ENCODE measurements at places on chromosomes 5 and 9.

DNA sequence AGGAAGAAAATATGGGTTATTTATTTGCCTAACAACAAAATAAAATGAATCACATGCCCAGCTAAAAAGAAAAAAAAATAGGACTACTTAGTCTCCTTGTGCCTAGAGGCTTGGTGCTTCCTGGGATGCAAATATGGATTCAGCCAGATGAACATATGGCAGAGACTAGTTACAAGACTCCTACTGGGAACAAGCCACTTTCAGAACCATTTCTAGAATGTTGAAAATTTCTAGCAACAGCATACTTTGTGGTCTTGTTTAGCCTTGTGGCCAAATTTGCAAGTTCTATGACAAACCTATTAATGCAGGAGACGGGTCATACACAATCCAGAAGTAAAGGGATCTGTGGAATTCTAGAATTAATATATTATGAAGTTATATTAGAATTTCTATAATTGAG lies 198.7 kb downstream of the CHSY3 start:
- DNase-seq, result no peak

DNA sequence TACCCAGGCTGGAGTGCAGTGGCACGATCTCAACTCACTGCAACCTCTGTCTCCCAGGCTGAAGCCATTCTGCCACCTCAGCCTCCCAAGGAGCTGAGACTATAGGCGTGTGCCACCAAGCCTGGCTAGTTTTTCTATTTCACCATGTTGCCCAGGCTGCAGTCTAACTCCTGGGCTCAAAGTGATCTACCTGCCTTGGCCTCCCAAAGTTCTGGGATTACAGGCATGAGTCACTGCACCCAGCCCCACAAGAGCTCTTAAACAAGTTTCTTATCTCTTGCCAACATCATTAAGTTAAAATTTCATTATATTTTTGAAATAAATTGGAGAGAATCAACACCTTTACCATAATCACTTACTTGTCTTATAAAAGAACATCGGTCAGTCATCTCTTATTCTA lies 280.3 kb downstream of the ARHGEF28 start:
- DNase-seq, result no peak

DNA sequence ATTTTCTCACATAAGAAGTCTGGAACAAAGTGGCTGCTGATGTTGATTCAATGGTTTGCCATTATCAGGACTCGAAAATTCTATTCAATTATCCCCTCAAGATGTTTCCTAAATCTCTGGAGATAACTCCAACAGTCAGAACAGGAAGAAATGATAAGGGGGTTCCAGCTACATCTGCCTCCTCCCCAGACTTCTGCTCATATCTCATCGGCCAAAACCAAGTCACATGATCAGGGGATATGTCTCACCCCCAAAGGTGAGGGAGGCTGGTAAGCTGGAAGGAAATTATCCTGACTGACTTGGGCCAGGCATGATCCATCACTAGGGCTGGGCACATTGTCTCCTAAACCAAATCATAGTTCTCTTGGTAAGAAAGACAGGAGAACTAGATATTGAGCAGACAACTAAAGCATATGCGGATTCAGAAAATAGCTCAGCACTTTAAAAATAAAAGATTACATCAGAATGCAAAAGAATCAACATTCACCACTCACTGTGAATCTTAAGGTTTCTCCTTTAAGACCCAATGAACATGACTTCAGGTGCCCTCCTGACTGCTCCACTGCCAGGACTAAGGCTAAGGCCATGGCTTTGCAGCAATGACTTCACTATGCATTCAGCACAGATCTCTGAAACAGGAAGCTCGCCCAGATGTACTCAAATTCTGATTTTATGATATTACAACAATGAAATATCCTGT lies 306.3 kb downstream of the ENC1 start:
- no peak for DNase-seq

DNA sequence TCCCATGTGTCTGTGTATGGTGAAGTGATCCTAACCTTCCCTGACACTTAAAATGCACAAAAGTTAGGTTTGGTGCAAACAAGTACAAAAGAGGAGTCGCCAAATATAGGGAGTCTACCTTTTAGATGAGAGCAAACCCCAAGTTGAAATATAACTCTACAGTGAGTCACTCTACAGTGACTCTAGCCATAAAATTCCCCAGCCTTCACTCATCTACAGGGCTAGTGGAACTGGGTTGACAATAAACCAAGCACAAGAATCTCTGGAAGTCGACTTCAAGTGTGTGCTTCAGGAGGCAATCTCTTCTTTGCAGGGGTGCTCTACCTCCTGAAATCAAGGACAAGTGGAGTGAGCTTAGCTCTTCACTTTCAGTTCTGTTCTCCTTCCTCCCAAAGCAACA lies 3.3 kb downstream of the SHISAL2B start:
- no peak for DNase-seq

DNA sequence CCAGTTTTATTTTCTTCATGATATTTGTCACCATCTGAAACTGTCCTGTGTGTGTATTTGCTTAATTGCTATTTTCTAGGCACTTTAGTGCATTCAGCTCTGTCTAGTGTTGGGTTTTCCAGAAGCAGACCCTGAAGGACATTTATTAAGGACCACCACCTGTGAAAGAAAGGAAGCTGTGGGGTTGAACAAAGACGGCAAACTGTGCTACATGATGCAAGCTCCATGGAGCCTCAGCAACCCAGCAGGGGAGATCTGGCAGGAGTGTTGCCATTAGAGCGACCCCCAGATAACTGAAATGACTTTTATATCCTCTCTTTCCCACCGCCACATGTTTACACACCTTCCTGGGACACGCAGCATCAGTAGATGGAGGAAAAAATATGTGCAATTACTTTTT lies 125.5 kb downstream of the GABRB2 start:
- no peak for DNase-seq

DNA sequence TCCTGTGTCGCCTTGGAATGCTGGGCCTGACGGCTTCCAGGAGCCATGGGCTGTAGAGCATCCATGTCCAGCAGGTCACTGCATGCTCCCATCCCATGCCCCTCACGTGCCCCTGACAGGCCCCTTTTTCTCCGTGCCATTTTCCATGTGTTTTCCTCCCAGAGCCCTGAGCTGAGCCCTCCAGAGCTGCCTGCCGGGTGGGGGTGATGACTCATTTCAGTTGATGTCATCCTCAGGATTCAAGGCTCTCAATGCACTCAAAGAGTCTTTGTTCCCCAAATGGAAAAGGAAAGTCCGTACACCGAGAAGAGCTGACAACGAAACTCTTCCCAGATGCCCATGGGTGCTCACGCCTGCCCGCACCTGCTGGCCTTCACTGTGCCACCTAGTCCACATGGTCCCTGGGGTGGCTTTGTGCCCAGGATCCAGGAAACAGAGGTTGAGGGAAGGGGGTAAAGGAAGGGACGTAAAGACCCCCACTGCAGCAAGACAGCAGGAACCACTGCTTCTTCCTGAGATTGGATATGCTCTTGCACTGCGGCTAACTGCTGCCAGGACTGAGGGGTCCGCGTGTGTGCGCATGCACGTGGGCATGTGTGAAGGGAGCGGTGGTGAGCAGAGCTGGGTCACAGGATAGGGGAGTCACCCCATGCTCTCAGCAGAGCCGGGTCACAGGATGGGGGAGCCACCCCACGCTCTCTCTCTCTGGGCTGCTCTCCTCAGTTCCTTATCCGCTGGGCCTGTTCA lies 27.6 kb downstream of the COL15A1 start:
- no peak for DNase-seq

DNA sequence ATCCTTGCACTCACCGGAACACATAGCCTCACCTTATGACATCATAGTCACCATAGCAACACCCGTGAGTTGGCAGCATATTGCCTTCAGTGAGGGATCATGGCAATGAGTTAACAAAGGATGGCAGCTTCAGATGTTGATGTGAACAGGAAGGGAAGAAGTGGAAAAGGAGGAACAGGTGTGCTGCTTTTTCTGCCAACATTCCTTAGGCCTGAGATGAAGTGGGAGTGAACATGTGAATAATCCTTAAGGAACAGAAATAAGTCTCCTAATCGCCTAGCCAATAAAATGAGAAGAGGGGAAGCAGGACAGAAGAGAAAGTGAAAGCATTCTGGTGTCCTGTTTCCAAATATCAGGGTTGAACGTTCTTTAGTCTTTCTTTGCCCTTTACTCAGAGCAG lies 360.0 kb downstream of the BRINP1 start:
- no peak for DNase-seq

- DNase-seq, result no peak
Observed at GRCh38 chr5:131968396-131968954, 23.0 kb upstream of the MEIKIN start.

- peak; percentile 13 for DNase-seq
Observed at GRCh38 chr5:112146323-112147226, 272.5 kb downstream of the EPB41L4A start.

DNA sequence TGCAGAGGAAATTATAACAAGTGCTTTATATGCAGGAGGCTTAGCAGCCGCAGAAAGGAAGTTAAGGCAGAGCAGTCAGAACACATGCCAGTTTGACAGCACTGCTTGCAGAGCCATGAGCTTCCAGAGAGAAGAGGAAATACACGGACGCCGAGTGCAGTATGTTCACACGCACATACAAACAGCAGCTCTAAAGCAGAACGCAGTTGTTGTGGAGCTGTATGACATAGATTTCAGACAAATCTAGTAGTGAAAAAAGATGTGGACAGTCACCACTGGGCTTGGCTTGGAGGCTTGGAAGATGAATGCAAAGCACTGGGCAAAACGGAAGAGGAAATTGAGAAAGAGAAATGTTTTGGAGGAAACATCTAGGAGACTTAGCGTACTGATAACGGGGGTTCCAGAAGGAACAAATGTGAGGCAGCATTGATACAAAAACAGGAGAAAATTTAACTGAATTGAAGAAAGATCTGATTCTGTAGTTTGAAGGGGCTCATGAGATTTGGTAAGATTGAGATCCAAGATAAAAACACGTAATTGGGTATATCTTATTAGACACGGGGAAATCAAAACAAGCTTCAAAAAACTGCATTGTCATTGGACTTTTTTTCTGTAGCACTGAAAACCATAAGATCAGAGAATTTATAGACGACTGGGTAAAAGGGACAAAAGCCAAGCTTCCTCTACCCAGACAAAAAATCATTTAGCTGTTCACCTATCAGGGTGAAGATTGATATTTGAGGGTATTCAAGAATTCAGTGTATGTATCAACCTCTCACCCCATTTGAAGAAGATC lies 19.6 kb upstream of the ROPN1L start:
- no peak for DNase-seq

- no peak for DNase-seq
Observed at GRCh38 chr9:76423216-76424177, 29.3 kb upstream of the RFK start.

GRCh38 chr9:16726029-16726428 lies 144.4 kb downstream of the BNC2 start:
- DNase-seq, result no peak

DNA sequence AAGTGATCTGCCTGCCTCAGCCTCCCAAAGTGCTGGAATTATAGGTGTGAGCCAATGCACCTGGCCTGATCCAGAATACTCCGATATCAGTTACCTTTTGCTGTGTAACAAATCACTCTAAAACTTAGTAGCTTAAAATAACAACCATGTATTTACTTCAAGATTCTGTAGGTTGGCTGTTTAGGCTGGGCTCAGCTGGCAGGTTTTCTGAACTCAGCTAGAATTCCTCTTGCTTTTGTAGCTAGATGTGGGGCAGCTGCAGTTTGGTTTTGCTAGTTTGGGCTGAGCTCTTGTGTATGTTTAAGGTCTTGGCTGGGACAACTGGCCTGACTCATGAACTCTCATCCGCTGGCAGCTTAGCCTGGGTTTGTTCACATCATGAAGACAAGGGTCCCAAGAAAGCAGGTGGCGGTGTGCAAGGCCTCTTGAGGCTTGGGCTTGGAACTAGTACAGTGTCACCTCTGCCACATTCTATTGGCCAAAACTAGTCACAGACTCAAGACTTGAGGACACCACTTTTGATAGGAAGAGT lies 138.3 kb upstream of the SHB start:
- no peak for DNase-seq

GRCh38 chr5:147712598-147712997 lies 69.9 kb downstream of the JAKMIP2 start:
- no peak for DNase-seq

- DNase-seq, result no peak
Observed at GRCh38 chr9:126419475-126419874, 92.8 kb downstream of the MVB12B start.

GRCh38 chr9:27168951-27169350 lies 59.9 kb downstream of the TEK start:
- DNase-seq, result no peak

DNA sequence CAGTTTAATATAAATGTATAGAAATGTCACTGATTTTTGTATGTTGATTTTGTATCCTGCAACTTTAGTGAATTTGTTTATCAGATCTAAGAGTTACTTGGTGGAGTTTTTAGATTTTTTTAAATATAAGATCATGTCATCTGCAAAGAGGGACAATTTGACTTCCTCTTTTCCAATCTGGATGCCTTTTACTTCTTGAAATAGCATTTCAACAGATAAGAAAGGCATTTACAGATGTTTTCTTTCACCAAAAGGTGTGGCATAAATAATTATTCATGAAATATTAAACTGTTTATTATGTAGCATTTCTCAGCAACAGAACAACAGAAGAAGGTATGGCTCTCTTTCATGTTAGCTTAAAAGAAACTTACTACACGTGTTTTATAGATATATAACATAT lies 34.9 kb upstream of the NIPBL start:
- no peak for DNase-seq

DNA sequence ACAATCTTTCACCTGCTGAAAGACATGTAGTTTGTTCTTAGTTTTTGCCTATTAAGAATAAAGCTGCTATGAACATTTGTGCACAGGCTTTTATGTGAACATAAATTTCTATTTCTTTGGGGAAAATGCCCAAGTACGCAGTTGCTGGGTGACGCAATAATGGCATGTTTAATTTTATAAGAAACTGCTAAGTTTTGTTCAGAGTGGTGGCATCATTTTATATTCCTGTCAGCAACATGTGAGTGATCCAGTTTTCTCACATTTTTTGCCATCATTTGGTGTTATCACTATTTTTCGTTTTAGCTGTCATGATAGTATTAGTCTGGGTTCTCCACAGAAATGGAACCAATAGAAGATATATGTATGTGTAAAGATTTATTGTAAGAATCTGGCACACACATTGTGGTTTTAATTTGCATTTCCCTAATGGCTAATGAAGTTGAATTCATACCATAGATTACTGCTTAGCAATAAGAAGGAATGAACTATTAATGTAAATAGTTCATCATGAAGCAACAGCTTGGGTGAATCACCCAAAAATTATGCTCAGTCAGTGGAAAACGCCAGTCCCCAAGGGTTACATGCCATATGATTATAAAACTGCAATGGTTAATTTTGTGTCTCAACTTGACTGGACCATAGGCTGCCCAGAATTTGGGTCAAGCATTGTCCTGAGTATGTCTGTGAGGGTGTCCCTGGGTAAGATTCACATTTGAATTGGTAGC lies 358.6 kb downstream of the MSX2 start:
- no peak for DNase-seq

- no peak for DNase-seq
Observed at GRCh38 chr5:135934939-135935338, 19.8 kb downstream of the LECT2 start.

DNA sequence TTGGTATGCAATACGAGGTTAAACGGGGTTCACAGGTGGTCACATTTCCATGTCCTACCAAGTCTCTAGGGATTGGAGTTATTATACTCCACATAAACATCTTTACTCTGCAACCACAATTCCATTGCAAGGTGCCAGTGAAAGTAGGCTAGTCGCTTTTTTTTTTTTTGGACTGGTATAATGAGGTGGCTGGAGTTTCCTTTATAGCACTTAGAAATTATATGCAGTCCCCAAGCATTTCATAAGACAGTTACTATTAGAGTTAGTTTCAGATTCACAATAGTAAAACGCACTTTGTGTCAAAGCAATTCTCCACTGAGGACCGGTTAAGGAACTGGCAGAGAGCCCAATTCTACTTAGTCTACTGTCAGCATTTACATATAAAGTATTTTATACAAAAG lies 1.4 kb downstream of the MEF2C start:
- no peak for DNase-seq

GRCh38 chr9:38358390-38359296 lies 33.9 kb upstream of the ALDH1B1 start:
- no peak for DNase-seq
